ENCODE measurements at places on chromosomes 16 and 17. TPM values are rescaled to one million over a fixed set of nuclear protein-coding genes. Genes with fewer than 3 reads are reported as not detected.

DNA sequence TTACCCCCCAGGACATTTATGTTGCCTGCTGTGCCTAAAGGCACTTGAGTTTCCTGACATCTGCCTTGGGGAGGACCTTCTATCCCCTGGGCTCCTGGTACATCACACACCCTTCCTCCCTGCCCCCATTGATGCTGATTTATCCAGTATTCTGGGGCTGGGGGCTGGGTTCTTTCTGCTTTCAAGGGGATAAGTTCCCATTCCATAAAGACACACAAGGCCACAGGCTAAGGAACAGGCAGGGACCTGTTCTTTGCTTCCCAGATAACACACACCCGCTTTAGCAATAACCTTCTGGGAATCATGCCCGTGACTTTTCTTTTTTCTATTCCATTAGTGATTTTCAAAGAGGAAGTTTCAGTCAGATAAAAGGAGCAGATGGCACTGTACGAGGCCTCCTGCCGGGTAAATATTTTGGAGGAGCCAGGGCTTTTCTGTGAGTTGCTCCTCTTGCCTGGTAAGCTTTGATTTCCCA, 30.6 kb downstream of the CHD9 start:
- no peaks in the 10 kb centered on the region for H3K27me3 ChIP-seq
- H3K4me1 ChIP-seq = peaks cover 8% of the 10 kb centered on the region
- H3K27ac ChIP-seq = peak overlapping the region; percentile 55
- H3K4me3 ChIP-seq = no peak overlapping the region
- no peaks in the 10 kb centered on the region for H3K36me3 ChIP-seq

DNA sequence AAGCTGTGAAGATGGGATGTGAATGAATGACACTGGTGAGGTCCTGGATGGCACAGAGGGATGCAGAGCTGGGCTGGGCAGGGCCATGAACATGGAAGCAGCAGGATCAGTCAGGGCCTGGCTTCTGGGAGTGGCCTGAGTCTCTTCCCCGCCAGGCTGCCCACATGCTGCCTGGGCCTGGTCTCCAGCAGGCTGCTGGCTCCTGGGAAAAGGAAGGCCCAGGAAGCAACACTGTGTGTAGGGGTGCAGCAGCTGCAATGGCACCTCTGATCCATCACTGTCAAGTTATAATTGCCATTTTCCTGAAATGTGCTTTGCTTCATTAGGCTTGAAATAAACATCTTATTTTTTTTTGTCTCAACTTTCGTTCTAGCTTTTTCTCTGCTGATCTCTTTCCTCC, 260.2 kb upstream of the N4BP1 start:
- DNase-seq = no peak
- H3K4me3 ChIP-seq = no peak overlapping the region
- H3K36me3 ChIP-seq = no peaks in the 10 kb centered on the region
- no peaks in the 10 kb centered on the region for H3K4me1 ChIP-seq
- H3K27me3 ChIP-seq = no peaks in the 10 kb centered on the region
- no peak overlapping the region for H3K27ac ChIP-seq

DNA sequence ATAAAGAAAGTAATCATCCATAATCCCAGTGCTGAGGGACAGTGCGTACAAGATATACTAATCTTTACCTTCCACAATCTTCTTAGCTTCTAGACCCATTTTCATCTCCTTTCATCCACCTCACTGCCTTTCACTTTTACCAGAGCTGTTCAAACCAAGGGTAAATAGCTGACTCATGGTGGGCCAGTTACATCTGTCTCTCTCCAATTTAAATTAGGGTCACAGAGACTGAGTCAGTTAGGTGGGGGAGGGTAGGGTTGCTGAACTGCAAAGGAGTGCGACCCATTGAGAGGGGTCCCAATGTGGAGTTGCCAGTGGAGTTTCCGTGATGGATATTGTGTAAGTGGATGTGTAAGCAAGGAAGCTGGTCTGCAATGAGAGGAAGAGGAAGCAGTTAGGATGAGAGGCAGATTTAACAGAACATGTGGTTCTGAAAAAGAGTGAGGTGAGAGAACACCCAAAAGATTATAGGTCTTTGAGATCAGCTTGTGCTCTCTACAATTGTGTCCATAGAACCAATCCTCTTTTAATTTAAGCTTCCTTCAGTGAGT, 83.5 kb downstream of the GP2 start:
- H3K36me3 ChIP-seq = no peaks in the 10 kb centered on the region
- H3K27me3 ChIP-seq = peaks cover 3% of the 10 kb centered on the region
- DNase-seq = no peak
- no peak overlapping the region for H3K27ac ChIP-seq
- no peak overlapping the region for H3K4me3 ChIP-seq
- no peaks in the 10 kb centered on the region for H3K4me1 ChIP-seq

DNA sequence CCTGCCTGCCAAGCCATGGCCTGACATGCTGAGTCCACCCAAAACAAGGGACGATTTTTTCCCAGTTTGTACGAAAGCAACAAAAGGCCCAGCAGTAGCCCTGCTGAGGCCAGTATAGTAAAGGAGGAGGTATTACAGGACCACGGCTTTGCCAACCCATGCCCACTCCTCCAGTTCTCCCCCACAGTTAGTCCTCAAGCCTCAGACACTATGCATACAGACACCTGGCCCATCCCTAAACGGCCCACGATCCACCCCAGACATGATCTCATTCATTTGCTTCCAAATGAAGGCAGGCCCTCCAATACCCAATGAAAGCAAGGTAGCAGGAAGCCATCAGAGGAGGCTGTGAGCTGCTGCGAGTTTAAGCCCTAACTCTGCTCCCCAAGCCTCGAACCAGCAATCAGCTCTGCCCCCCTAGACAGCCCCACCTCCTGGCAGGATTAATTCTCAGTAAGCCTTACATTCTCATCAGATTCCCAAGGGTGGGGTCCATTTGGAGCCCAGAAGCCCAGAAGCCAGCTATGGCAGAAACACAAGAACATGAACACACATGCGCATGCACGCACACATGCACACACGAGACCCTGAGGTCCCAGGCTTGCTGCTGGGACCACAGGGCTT, 4.9 kb downstream of the HDAC5 start:
- H3K27ac ChIP-seq = no peak overlapping the region
- DNase-seq = no peak
- peaks cover 14% of the 10 kb centered on the region for H3K4me1 ChIP-seq
- H3K4me3 ChIP-seq = no peak overlapping the region
- peaks cover 36% of the 10 kb centered on the region for H3K36me3 ChIP-seq
- H3K27me3 ChIP-seq = no peaks in the 10 kb centered on the region

- H3K36me3 ChIP-seq = no peaks in the 10 kb centered on the region
- no peaks in the 10 kb centered on the region for H3K4me1 ChIP-seq
- no peak for DNase-seq
- no peak overlapping the region for H3K27ac ChIP-seq
- no peak overlapping the region for H3K4me3 ChIP-seq
Observed at GRCh38 chr17:71432378-71433315, 688.2 kb upstream of the SOX9 start.

GRCh38 chr16:17368951-17369350, 101.8 kb downstream of the XYLT1 start:
- no peak for DNase-seq
- peaks cover 17% of the 10 kb centered on the region for H3K4me1 ChIP-seq
- H3K36me3 ChIP-seq = no peaks in the 10 kb centered on the region

- H3K27me3 ChIP-seq = no peaks in the 10 kb centered on the region
- peak; percentile 47 for DNase-seq
- no peaks in the 10 kb centered on the region for H3K36me3 ChIP-seq
- no peak overlapping the region for H3K27ac ChIP-seq
Observed at GRCh38 chr17:48259694-48260291, 152.2 kb downstream of the SNX11 start.

GRCh38 chr17:13131225-13131624, 113.4 kb upstream of the ELAC2 start:
- DNase-seq = no peak
- H3K27me3 ChIP-seq = no peaks in the 10 kb centered on the region
- H3K27ac ChIP-seq = no peak overlapping the region
- H3K36me3 ChIP-seq = no peaks in the 10 kb centered on the region
- H3K4me1 ChIP-seq = no peaks in the 10 kb centered on the region

DNA sequence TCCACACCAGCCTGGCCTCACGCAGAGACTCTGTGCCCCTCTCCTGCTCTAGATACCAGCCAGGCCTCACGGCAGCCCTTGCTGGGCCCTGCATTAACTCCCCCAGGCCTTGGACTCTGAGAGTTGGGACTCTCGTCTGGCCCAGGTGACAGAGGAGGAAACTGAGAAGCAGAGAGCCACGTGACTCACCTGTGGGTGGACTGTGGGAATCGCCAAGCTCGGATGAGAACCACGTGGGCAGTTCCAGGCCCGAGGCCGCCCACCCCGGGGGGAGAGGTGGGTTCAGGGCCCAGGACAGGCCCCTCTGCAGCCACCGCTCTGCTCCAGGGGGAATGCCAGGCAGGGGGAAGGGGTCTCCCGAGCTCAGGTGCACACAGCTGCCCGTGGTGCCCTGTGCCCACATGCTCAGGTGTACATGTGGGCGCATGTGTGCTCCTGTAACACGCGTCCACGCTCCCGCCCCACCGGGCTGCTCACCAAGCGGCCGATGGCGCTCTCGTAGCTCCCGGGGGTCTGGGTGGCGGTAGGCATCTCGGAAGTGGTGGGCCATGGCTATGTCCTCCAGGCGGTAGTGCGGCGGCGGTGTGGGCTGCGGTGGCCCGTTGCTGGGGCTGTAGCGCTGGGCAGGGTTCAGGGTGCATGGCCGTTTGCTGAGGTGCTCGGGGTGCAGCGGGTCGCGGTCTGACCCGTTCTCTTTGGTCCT, 18.3 kb upstream of the PABPN1L start:
- DNase-seq = no peak
- H3K4me1 ChIP-seq = peaks cover 17% of the 10 kb centered on the region
- H3K27me3 ChIP-seq = peaks cover 14% of the 10 kb centered on the region
- H3K27ac ChIP-seq = no peak overlapping the region
- H3K36me3 ChIP-seq = no peaks in the 10 kb centered on the region
- H3K4me3 ChIP-seq = no peak overlapping the region

Gene GLIS2
- polyA plus RNA-seq = 11.5 TPM

- no peak for DNase-seq
- H3K4me3 ChIP-seq = no peak overlapping the region
- H3K27ac ChIP-seq = no peak overlapping the region
Observed at GRCh38 chr16:51807551-51807950, 656.5 kb upstream of the SALL1 start.

Gene HBQ1
- polyA plus RNA-seq = 0.73 TPM

- H3K36me3 ChIP-seq = no peaks in the 10 kb centered on the region
- no peaks in the 10 kb centered on the region for H3K4me1 ChIP-seq
- H3K27ac ChIP-seq = no peak overlapping the region
- no peak for DNase-seq
Observed at GRCh38 chr16:55930036-55930435, 54.9 kb upstream of the CES5A start.

Gene SECTM1
- 16.1 TPM for polyA plus RNA-seq

Gene SLC5A10
- polyA plus RNA-seq = 0.30 TPM

GRCh38 chr16:59116744-59117143, 382.6 kb upstream of the GOT2 start:
- no peaks in the 10 kb centered on the region for H3K27me3 ChIP-seq
- H3K27ac ChIP-seq = no peak overlapping the region
- H3K4me3 ChIP-seq = no peak overlapping the region
- H3K4me1 ChIP-seq = no peaks in the 10 kb centered on the region
- no peak for DNase-seq

Gene TBC1D26
- polyA plus RNA-seq = 0.28 TPM

Gene OR4D2
- not detected for polyA plus RNA-seq

Gene KRTAP4-5
- polyA plus RNA-seq = not detected

Gene TEX19
- not detected for polyA plus RNA-seq

GRCh38 chr16:31354394-31355291, at the start of gene ITGAX:
TSS of gene ITGAX (plus strand) at chr16:31355176. CDS start at chr16:31355255, 79 bp downstream.
- no peak within 1 kb of the TSS for H3K27ac ChIP-seq
- no peaks in the 10 kb centered on the region for H3K36me3 ChIP-seq

- DNase-seq = peak; percentile 95
- H3K27me3 ChIP-seq = no peaks in the 10 kb centered on the region
- H3K36me3 ChIP-seq = no peaks in the 10 kb centered on the region
- peaks cover 69% of the 10 kb centered on the region for H3K4me1 ChIP-seq
Observed at GRCh38 chr17:57561072-57561861, 183.8 kb downstream of the CCDC182 start.

Gene KRT27
- polyA plus RNA-seq = not detected

Gene NLGN2
- 12.9 TPM for polyA plus RNA-seq

Gene PRSS22
- polyA plus RNA-seq = 0.63 TPM

- no peak overlapping the region for H3K27ac ChIP-seq
- no peaks in the 10 kb centered on the region for H3K4me1 ChIP-seq
- no peaks in the 10 kb centered on the region for H3K27me3 ChIP-seq
- DNase-seq = peak; percentile 9
- no peak overlapping the region for H3K4me3 ChIP-seq
Observed at GRCh38 chr16:55842369-55843104, 9.6 kb upstream of the CES1 start.

Gene GLP2R
- 6.4 TPM for polyA plus RNA-seq

GRCh38 chr17:30599428-30600059, 122.3 kb downstream of the GOSR1 start:
- no peaks in the 10 kb centered on the region for H3K36me3 ChIP-seq
- peak overlapping the region; percentile 96 for H3K27ac ChIP-seq
- no peak for DNase-seq
- H3K4me3 ChIP-seq = peak overlapping the region; percentile 70

GRCh38 chr16:5175266-5175665, 77.7 kb upstream of the EEF2KMT start:
- no peaks in the 10 kb centered on the region for H3K36me3 ChIP-seq
- H3K4me3 ChIP-seq = no peak overlapping the region
- no peaks in the 10 kb centered on the region for H3K27me3 ChIP-seq
- no peak overlapping the region for H3K27ac ChIP-seq

Gene TEX14
- 0.33 TPM for polyA plus RNA-seq

Gene MCRIP1
- 60.9 TPM for polyA plus RNA-seq

Gene KCNAB3
- 5.3 TPM for polyA plus RNA-seq
